Brain (organoid and tissue), 16 donors: ENCODE measurements at places on chromosomes 4 and X.
A peak's percentile ranks its signal among the peaks of the same experiment; 100 is the strongest.

DNA sequence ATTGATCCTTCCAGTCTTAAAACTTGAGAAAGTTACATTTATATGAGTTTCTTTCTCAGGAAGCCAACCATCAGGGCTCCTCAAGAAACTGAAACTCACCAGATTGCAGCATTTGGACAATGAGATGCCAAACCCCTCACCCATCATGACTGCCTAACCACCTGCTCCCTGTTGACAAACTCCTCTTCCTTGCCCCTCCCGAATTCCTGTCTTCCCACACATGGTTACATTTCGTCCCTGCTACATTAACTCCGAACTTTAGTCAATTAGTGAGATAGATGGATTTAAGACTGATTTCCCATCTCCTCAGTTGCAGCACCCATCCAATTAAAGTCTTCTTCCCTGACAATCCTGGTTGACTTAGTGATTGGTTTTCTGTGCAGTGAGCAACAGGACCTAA is 118.7 kb downstream of the ZNF330 start:
- DNase-seq: no peak

DNA sequence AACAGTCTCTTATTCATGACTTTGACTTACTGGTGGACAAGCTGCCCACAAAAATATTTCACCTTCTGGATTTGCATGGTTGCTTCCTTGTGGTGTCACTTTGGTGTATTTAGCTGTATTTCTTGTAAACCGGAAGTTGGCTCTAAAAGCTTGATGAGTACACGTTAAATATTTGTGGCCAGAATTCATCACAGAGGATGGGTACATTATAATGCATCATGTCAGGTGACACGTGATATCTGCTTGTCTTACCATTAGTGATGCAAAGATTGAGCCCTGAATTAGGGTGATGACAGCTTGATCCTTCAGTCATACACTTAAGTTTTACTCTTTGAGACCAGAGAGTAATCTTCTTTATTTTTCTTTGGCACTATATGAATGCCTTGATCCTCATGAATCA is 188.3 kb upstream of the RPS6KA3 start:
- no peak for DNase-seq

DNA sequence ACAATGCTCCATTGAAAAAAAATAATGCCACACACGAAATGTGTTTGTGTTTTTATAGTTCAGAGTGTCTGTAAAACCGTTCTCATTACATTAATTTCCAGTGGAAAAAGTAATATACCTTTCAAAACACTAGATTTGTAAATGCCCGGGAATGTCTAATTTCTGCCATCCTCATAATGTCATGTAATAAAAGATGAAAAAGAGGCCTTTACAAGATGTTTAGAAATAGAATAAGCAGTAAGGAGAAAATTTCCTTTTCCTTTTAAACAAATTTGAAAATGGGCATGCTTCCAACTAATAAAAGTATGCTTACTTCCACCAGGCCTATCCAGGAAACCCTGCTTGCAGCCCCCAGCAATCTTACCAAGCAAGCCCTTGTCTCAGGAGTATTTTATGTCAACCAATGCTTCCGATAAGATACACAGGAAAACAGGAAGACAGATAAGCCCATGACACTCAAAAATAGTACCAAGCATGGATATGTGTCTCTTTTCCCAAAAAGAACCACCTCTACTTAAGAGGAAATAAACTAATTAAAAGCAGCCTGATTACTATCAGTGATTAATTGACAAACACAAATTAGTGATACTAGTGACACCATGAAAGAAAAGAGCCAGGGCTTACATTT is 894.7 kb upstream of the INTU start:
- DNase-seq: no peak

DNA sequence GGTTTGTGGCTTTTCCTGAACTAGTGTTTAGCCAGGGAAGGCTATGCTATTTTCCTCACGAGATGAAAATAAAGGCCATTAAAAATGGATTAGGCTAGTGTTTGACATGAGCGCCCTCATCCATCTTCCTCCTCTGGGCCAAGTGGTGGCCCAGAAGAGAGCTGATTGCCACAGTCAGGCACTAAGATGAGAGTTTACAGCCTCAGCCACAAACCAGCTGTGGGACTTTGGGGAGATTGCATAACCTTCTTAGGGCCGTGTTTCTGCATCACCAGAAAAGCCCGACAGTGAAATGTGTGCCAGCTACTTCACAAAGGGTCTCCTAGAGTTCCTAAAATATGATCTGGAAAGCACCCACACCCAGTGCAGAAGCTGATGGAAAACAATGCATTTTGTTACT is 42.3 kb upstream of the LNX1 start:
- DNase-seq: no peak

GRCh38 chr4:96786306-96786705 is 946.4 kb downstream of the PDHA2 start:
- no peak for DNase-seq

- DNase-seq: no peak
These were observed 23.7 kb upstream of the HMX1 start for GRCh38 chr4:8895295-8895694.

DNA sequence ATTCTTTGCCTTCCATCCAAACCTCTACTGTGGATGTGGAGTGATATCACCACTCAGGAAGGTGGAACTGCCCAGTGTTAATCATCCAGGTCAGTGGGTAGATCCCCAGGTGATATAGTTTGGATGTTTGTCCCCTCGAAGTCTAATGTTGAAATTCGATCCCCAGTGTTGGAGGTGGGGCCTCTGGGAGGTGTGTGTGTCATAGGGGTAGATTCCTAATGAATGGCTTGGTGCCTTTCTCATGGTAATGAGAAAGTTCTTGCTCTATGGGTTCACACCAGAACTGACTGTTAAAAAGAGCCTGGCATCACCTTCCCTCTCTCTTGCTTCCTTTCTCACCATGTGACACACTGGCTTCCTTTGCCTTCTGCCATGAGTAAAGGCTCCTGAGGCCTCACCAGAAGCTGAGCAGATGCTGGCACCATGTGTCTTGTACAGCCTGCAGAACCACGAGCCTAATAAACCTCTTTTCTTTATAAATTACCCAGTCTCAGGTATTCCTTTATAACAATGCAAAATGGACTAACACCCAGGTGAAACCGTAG is 6.8 kb upstream of the SOWAHB start:
- no peak for DNase-seq

DNA sequence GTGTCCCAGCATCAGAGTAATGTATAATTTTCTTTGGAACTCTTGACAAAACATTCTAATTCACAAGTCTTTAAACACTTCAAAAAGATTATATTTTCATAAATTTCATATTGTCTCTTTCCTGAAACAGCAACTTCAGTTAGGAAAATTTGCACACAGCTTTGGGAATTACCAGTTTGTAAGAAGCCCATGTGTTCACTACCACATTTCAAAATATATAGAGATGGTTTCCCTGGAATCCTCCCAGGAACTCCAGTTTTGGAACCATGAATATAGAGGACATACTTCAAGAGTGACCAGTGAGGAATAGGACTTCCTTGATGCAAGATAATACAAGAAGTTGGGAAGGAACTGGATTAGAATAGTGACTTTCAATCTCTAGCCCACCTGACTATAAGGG is 28.7 kb upstream of the HPGDS start:
- no peak for DNase-seq

DNA sequence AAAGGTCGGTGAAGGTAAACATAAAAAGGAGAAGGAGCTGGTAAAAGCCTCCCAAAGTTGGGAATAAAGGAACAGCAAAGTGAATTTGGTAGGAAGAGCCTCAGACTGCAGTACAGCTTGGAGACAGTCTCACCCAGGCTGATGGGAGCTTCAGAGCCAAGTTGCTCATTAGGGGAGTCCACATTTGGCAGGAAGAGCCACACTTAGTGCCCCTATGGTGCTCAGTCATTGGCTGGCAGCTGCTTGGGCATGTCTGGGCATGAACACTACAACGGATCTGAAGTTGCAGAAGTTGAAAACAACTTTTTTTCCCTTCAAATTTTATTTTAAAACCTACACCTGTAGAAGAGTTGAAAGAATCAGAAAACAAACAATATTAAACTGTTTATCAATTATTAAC is 2497.3 kb downstream of the ARAP2 start:
- DNase-seq: no peak

DNA sequence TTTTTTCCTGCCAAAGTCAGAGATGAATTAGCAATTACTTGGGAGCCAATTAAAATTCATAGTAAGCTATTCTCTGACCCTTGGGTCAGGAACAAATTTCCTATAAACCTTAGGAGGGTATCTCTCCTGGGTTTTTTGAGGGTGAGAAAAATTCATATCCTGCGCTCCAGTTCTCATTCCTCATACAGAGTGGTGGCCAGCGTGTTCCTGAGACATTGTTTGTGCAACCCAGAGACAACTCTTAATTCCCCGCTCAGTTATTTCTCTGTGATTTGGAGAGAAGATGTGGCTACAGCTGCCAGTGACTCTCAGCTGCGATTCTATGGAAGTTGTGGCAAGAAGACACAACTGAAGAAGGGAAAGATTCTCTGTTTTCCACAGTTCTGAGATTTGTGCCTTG is 37.9 kb upstream of the CBR4 start:
- DNase-seq: peak; percentile 60

GRCh38 chr4:126238013-126238412 is 923.3 kb downstream of the FAT4 start:
- no peak for DNase-seq

- DNase-seq: no peak
These were observed 28.6 kb upstream of the CYP2U1 start for GRCh38 chr4:107902715-107903114.

DNA sequence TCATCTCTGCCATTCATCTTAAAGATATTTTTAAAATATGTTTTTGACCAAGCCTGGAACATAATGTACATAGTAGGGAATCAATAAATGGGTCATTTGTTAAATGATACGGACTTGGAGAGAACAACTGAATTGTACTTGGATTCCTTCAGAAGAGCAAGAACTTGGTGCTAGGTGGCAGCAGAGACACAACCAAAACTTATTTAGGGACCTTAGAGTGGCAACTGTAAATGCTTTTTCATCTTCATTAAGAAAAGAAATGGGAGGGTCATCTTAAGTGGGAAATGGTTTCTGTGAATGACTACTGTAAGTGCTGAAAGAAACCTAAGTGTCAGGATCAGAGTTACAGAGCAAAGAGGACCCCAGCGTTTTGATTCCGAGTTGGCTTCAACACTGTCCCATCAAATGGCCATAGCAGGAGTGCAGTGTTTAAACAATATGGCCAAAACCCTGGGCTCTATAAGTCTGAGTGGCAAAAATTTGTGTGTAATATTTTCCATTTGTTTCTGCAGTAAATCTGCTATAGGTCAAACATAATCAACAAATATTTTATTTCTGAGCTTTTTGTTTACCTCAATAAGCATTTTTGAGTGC is 213.6 kb downstream of the PALLD start:
- DNase-seq: peak; percentile 68

DNA sequence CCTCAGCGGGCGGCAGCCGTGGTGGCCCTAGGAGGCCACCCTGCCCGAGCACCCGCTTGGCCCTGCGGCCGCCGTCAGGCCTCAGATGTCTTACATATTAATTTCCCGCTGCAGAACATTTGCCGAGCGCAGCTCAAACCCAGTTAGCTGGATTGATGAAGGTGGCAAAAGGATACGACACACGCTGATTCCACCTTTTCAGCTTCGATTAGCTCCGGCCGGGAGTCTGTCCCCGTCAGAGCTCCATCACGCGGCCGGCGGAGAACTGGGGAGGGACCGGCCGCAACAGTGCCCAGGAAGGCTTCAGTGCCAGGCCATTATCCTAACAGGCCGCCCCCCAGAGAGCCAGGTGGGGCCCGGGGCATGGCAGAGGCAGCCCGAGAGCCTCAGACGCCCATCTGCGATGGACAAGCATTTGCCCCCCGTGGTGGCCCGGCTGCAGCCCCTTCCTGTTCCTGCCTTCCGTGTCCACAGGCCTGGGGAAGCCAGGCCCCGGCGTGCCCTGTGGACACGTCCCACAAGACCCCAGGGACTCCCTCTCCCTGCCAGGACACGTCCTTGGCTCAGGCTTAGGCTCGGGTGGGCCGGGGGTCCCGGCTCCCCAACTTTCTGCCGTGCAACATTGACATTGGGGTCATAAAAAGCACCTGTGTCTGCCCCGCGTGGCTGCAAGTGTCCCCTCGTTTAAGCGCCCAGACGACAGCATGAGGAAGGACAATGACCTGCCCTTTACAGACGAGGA is 133.8 kb upstream of the NKX1-1 start:
- DNase-seq: peak; percentile 41
